ENCODE measurements at places on chromosomes 4 and X.

DNA sequence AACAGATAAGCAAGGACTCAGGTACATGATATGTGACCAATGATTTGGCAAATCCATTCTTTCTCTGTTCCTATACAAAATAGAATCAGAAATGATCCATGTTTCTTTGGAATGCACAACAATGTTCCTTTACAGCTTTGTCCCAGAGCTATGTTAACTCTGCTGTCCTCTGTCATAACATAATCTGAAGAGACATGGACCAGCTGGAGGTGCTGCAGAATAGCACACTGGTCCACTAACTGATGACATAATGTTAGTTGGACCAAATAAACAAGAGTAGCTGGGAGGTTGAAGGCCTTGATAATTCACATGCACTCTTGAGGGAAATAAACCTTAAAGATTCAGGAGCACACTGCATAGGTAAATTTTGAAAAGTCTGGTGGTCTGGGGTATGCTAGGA lies 23.0 kb upstream of the DHX15 start:
- DNase-seq: no peak

DNA sequence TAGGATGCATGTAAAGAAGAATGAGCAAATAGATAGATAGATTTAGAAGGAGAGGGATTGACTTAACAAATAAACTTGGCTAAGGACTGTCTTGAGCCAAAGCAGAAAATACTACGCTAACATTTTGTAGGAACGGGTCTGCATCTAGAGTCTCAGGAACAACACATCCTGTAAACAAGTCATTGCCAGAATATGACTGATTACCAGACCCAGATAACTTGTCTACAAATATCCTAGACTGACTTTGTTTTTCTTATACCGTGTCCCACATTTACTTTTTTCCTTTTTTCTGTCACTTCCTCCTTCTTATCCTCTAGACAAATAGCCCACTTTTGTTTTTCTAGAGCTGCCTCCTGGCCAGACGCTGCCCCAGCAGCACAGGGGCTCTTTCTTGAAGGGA lies 393.6 kb downstream of the PDGFC start:
- no peak for DNase-seq

DNA sequence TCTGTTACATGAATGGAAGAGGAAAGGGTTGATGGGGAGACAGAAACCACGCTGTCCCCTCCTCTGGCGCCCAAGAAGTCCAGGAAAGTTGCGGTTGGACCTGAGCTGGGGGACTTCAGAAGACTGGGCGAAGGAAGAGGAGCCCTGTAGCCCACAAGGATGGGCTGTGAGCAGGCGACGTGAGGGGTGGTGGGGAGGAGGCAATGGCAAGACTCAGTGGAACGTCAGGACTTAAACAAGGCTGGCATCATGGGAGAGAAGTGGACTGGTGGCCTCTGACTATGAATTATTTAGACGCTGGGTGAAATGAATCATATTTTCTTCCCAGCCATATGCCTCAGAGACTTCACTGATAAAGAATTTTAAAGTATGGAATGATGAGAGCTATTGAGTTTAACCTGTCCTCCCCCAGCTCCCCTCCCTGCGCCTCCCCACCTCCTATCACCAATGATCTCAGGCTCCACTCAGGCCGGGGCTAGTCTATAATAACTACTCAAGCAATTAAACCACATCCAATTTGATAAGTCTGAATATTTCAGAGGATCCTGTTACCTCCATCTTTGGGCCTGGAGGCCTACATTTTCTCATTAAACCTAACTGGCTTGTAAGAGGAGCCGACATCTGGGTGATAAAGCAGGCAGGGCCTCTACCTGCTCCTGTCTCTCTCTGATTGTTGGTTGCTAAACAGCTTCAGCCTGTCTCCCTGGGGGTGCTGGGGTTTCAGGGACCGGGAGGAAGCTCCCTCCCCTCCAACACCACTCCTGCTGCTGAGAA lies 63.6 kb downstream of the SMIM20 start:
- no peak for DNase-seq

GRCh38 chrX:24423960-24424359 lies 41.1 kb upstream of the PDK3 start:
- no peak for DNase-seq

DNA sequence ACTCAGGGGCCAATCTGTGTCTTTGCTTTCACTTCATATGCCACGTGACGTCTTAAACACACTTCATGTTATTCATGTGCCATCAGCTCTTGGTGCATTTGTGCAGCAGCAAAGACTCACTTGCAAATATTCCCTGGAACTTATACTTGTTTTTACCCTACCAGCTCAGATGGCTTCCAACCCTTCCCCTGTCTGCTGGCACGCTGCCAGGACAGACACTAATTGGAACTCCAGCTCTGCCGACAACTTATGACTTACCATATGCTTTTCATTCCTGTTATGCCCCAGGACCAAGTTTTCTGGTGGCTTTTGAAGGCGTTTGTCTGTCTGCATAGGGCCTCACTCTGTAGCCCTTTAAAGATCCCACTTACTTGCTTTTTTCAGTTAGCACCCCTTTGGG lies 261.7 kb upstream of the GNPDA2 start:
- DNase-seq: no peak

DNA sequence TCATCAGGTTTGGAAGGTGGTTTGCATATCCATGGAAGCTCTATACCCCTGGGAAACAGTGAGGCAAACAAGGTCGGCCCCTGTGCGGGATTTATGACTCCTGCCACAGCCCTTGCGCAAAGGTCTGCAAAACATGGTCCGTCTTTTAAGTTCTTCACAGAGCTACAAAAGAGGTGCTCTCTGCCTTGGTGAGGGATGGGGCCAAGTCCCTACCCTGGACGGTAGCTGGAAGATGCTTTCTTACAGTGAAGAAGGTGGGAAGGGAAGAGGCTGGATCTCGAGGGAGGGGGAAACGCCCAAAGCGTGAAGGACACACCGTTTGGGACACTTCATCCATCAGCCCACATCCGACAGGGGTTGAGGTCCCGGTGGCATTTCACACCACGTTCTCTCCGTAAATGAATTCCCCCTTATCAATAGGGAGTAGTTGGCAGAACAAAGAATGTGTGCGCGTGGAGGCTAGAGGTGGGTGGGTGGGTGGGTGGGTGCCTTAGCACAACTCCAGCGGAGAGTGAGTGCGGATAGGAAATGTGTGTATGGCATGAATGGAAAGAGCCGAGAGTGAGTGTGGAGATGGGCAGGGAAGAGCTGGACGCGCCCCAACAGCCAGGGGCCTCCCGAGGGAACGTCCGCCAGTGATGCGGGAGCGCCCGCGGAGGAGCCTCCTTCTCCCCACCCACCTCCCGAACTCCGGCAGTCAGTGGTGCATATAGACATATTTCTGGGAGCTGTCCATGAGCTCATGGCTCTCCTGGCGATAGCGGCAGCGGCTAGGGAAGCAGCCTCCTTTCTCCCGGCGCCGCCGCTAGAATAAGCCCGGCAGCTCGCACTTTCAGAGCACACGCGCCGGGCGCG lies 68.3 kb downstream of the LARP7 start:
- no peak for DNase-seq

- DNase-seq: no peak
These were observed 31.7 kb downstream of the BBS12 start for GRCh38 chr4:122764071-122764820.

- no peak for DNase-seq
These were observed 976.2 kb downstream of the FSTL5 start for GRCh38 chr4:161187569-161187968.

DNA sequence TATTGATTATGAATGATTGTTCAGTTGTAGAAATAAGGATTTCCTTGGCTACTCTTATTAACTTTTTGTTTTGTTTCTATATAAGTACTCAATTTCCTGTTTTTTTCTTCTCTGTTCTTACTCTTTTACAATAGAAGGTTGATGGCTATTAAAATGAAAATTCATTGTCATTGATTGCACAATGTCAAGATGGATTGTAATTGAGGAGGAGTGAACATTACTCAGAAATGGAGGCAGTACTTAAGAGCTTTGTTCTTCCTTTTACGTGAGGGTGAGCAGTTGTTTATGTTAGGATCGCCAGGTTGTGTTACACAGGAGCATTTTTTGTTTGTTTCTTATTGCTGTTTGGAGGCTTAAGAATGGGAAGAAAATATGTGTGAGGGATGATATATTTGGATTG lies 2062.4 kb downstream of the ARAP2 start:
- DNase-seq: no peak

DNA sequence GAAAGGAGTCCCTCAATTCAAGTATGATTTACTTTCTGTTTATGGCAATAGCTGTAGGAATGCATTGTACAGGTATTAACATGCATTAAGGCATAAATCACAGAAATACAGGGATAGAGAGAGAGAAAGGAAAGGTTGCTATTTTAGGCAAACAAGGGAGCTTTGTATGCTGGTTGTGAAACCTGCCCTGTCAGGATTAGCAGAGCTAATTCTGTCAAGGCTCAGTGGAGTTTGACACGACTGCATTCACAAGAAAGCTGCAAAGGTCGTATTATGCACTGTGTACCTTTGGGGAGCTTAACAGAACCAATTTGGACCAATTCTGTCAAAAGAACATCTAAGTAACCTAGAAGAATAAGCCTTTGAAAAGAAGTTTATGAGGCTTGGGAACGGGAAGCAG lies 239.3 kb downstream of the GRIA2 start:
- DNase-seq: no peak

DNA sequence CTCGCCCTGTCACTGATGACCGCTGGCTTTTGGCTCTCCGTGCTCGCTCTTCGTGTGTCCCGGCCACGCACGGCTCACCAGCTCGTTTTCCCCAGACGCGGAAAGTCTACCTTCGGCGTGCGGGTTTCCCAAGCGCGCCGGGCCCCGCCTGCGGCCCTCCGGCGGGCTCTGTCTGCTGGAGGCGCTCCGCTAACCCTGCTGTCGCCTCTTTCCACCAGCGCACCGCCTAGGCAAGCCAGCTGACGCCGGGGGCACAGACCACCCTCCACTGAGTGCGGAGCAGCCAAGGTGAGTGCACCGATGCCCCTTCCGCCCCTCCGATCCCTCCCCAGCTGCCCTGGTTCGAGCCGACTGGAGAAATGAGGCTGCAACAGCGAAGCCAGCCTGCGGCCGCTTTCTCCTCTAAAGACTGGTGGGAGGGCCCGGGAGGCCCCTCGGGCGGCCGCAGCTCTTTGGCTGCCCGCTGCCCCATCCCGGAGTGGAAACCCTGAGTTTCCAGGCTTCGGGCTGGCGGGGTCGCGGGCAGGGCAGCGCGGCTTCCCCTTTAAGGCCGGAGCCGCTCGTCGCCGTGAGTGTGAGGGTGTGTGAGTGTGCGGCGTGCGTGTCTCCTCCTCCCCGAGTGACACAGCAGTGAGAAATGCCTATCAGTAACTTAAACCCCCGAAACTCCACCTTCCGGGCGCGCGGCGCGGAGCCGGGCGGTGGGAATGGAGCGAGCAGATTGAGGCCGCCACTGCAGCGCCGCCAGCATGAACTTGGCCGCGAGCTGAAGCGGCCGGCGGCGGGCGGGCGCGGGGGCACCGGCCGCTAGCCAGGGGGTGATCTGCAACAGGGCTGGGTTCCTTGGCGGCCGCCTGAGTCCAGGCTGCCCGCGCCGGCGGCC lies at the start of gene MAMLD1:
TSS of gene MAMLD1 (plus strand) at position 719 of the 883 bp plus-strand sequence. CDS start 82,200 bp downstream, outside the sequence.
- no peak for DNase-seq

- no peak for DNase-seq
These were observed 37.0 kb downstream of the SH2D1A start for GRCh38 chrX:124383354-124383753.

- DNase-seq: no peak
These were observed 6.3 kb upstream of the OTUD4 start for GRCh38 chr4:145186729-145187128.

DNA sequence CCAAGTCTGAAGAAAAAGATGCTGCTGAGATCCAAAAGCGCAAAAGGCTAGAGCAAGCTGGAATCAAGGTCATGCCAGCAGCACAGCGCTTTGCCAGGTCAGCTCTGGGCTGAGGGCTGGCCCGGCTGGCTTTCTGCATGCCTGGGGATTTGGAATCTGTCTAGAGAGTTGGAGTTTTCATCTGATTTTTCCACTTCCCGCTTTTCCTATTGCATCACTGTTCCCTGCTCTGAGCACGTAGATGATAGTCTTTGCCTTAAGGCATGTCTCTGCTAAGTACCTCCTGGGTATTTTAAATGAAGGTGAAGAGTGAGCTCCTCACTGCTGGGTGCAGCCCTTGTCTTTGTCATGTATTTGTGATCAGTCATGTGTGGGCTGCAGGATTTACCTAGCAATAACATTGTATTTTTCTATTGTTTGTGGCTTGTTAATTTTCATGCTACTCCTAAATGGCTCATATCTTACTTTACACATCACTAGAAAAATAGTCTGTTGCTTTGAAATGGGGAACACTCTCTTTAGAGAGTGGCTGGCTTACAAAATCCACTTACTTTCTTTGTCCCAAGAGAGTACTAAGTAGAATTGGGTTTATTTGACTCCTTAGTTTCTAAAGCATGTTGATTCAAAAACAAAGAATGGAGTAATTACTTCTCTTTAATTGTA lies 82.8 kb downstream of the LIMCH1 start:
- DNase-seq: no peak

All from GM18507 (cell line).